ENCODE measurements at places on chromosomes 13 and 19. TPM values are rescaled to one million over a fixed set of nuclear protein-coding genes. Genes with fewer than 3 reads are reported as not detected.

Gene RFXAP
- 2.1 TPM for total RNA-seq

Gene PSG6
- total RNA-seq = not detected

DNA sequence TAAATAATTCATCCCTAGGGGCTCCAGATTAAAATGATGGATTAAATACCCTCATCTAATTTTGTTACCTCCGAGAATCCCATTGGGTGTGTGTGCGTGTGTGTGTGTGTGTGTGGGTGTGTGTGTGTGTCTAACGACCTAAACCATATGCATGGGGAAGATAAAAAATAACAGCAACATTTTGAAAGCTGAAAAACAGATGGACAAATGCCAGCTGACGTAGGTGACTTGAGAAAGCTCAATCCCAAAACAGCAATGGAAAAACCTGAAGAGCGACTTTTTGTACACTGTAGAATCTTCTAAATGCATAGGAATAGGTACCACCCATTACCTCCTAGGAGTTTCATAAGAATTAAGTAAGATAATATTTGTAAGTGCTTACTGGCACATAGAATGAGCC, 8.7 kb upstream of the RPL21 start:
- DNase-seq = no peak

DNA sequence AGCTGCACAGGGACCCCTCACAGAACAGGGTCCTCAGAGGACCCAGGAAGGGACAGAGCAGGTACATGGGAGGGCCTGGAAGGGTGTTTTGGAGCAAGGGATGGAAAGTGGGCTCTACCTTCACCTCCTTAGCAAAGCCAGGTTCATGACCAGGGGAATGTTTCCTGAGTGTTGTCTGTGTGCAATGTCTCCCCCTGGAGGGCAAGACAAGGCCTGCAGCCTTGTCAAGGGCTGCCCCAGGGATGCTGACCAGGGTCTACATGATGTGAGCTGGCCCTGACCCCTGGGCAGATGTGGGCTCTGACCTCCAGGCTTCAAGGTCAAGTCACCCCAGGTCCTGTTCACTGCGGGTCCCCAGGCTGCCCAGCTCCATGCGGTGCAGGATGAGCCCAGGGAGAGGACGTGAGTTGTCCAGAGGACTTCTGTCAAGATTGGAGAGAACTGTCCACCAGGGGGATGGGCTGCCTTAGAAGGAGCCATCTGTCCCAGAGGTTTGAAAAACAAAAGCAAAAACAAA, 1.0 kb upstream of the CEACAM1 start:
- DNase-seq = peak; percentile 61

GRCh38 chr13:44068737-44069136, 189.0 kb downstream of the LACC1 start:
- DNase-seq = peak; percentile 69

DNA sequence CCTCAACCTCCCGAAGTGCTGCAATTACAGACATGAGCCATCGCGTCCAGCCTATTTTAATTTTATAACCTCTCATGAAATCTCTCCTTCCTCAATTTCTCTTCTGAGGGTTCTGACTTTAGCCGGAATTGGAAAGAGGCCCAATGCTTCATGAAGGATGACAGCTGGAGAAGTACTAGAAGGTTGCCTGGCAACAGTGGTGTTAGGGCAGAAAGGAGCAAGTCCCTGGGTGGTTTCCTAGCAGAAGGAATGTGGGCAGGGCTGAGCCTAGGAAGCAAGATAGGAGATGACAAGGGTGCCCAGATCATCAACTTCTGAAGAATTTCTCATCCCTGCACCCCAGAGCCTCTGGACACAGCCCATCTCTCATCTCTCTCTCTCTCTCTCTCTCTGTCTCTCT, 25.8 kb downstream of the CACNG6 start:
- DNase-seq = peak; percentile 50

DNA sequence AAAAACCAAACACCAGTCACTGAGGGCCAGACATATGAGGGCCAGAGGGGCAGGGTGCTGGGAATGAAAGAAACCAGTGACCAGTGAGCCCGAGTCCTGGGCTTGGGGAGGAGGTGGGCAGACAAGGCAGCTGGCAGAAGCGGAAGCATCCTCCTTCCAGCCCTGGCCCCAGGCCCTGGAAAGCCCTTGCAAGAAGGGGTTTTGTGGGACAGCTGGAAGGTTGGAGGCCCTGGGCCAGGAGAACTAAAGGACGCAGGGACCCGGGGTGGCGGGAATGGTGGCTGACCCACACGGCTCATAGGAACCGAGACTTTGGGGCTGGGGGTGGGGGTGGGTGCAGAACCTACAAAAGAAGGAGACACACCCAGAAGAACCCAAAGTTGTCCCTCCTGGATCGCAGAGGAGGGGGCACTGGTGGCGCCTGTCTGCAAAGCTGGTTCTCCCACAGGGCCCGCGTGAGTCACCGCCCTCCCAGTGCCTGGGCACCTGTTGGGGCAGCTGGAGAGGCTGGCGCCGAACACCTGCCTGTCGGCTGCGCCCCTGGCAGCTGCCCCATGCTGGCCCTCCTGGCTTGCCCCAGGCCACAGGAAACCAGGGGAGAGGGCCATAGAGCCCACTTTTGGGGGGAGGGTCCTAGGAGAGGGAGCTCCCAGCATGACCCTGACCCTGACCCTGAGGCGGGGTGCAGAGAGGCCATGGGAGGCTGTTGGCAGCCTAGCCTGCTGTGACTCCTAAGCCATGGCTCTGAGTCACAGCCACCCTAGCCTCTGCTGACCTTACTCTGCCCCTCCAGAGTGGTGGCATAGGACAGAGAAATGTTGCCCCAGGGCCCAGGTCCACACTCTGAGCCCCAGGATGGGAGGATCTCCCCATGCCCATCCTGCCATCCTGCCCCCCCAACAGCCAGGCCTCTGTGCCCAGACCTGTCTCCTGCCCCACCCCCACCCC, 802 bp downstream of the DMPK start:
- peak; percentile 94 for DNase-seq
